ENCODE measurements at places on chromosomes 12 and 14. TPM values are rescaled to one million over a fixed set of nuclear protein-coding genes. Genes with fewer than 3 reads are reported as not detected.

- peak; percentile 81 for DNase-seq
Measured at GRCh38 chr12:68358532-68359485, 26.6 kb upstream of the MDM1 start.

Gene COCH
- total RNA-seq, result 2.3 TPM

- no peak for DNase-seq
Measured at GRCh38 chr12:57936513-57936883, 4.9 kb upstream of the ATP23 start.

- DNase-seq, result no peak
Measured at GRCh38 chr12:52691841-52692150, 11.5 kb downstream of the KRT77 start.

DNA sequence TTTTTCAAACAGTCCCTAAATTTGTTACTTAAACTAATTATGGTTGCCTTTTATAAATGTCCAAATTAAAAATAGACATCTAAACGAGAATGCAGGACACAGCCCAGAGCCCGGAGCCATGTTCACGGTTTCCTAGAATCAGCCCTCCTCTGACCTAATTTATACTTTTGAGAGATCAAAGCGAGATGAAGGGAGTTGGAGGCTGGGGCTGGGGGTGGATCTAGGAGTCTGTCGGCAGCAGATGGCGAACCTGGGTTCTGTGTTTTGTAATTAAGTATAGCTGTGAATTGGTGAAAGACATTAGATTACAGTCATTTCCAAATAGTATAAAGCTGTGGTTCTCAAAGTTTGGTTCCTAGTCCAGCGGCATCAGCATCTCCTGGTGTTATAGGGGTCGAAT lies 210.1 kb downstream of the SLC41A2 start:
- DNase-seq, result peak; percentile 38

GRCh38 chr14:64419003-64419402 lies 30.9 kb downstream of the MTHFD1 start:
- no peak for DNase-seq

Gene CHGA
- not detected for total RNA-seq

- DNase-seq, result no peak
Measured at GRCh38 chr12:88638966-88639760, 58.9 kb upstream of the KITLG start.

Gene PMEL
- 0.55 TPM for total RNA-seq

Gene BAZ1A
- 54.2 TPM for total RNA-seq
